Posterior cingulate gyrus (tissue), 11 donors: ENCODE measurements at places on chromosomes 13 and 19.
A peak's percentile ranks its signal among the peaks of the same experiment; 100 is the strongest.

DNA sequence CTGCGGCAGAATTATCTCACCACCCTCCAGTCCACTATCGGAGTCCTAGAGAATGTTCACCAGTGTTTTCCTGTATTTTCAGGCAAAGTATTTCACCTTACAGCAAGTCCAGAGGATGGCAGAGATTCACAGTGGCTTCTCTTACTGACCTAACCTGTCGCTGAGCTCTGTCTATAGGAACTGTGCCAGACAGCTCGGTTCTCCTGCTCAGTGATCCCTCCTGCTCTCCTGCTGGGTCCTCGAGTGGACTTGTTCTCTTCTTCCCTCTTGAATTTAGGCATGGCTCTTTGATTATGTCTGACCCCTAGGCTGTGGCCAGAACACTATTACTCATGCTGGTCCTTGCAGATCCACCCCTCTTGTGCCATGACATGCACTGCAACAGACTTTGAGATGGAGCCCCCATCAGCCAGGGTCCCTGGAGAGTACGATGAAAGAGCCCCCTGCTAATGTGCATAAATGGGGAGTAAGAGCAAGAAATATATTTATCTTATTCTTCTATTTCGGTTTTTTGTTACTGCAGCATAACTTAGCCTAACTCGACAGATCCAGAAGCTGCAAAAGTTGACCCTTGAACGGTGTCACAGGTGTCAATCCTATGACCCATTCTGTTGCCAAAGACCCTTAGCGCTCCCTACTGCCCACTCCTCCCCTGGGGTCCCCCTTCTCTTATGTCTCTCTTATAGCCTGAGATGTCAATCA is 439.4 kb downstream of the ZNF536 start:
- DNase-seq, result no peak

- DNase-seq, result peak; percentile 55
Observed at GRCh38 chr19:3365836-3366752, at the start of gene NFIC. TSS of gene NFIC (plus strand) at chr19:3366583. CDS start at chr19:3366637, 54 bp downstream.

- no peak for DNase-seq
Observed at GRCh38 chr13:36772853-36773252, 46.2 kb upstream of the RFXAP start.

- DNase-seq, result no peak
Observed at GRCh38 chr19:2254064-2254872, 1.9 kb downstream of the JSRP1 start.

- no peak for DNase-seq
Observed at GRCh38 chr13:59094181-59094580, 1069.5 kb downstream of the DIAPH3 start.

DNA sequence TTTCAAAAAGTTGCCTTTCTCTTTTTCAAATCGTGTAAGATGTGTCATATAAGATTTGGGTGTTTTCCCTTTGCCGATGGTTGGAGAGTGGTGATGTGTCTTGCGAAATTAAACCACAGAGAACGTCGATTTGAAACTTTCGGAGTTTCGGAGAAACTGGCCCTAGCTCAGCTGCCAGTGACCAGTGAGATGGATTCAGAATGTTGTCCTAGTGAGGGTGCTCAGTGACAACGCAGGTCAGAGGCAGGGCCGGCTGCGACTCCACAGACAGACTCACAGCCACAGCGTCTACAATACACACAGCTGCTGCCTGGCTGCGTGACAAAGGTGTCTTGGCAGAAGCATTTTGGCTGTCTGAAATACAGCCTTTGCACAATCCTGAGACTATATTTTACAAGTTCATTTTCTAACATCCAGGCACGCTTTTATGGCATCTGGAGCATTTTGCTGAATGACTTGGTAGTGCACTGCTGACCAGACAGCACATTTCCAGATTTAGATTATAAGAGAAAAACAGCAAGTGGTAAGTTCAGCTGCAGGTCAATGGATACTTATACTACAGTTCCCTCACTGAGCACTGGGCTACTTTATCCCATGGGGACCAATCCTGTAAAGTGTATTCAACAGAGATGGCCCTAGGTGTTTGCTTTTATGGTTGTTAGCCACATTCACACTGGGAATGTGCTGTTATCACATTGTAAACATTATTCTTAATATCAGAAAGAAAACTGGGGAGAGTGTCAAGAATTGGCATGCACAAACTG is 207.5 kb downstream of the KCNRG start:
- DNase-seq, result no peak

DNA sequence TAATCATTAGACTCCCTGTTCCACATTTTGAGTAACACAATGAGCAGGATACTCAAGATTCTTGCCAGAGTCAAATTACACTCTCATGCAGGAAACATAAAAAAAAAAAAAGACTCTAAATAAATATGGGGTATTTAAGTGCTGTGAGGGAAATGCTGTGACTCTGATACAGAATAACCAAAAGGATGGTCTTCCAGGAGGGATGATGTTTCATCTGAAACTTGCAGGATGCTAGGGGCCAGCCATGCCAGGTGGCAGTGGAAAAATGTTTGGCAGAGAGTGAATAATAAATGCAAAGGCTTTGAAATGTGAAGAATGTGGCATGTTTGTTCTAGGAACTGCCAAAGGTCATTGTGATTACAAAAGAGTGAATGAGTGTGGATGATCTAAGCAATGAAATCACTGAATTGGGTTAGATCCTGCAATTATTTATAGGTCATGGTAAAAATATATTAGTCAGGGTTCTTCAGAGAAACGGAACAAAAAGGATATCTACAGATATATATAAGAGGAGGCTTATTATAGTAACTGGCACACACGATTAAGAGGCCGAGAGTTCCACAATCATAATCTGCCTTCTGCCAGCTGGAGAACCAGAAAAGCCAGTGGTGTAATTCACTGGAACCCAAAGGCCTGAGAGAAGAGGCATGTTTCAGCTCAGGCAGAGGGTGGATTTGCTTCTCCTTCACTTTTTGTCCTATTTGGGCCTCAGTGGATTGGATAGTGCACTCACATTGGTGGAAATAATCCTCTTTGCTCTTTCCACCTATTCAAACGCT is 1832.8 kb upstream of the MIR17HG start:
- DNase-seq, result no peak

DNA sequence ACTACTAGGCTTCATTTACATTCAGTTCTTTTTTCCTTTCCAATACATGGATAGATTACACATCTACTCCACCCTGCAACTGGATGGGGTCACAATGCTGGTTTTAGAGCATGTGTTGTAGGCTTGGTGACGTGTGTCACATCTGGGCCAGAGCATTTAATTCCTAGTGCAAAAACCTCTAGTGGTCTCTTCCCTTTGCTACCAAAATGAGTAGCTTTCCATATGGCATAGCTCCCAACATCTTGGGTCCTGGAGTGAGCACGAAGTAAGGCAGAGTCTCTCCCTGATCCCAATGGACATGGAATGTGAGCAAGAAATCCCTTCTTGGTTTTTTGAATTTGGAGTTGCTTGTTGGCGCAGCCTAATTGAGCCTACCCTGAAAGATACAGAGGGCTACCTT is 51.7 kb downstream of the TNFSF11 start:
- no peak for DNase-seq

GRCh38 chr19:14370169-14370939 is 10.9 kb upstream of the ADGRE5 start:
- no peak for DNase-seq

- peak; percentile 44 for DNase-seq
Observed at GRCh38 chr19:49421039-49421877, 2.0 kb downstream of the PTH2 start.

DNA sequence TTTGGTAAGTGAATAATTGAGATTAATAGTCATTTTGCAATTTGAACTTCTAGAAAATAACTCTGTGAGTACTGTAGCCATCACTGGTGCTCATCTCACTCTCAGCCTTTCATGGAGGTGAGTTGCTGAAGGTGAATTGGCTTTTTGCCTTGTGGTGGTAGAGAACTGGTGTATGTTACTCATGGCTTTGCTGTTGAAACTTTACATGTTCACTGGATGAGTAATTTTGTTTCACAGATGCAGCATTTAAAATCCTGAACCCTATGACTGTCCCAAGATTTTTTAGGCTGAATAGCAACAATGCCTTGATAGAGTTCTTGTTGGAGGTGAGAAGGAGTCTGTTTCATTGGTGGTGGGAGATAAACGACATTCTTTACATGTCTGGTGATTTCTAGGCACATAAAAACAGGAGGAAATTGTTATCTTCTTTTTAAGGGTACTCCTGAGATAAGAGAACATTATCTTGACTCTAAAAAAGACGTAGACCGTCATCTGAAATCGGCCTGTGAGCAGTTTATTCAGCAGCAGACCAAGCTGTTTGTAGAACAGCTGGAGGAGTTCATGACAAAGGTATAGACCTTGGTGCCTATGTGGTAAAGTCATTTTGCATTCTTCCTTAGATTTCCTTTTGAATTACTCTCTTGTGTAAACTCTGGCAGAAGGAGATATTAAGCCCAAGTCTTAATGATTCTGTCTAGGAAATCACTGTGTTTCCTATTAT is 53.9 kb downstream of the COG3 start:
- DNase-seq, result no peak

DNA sequence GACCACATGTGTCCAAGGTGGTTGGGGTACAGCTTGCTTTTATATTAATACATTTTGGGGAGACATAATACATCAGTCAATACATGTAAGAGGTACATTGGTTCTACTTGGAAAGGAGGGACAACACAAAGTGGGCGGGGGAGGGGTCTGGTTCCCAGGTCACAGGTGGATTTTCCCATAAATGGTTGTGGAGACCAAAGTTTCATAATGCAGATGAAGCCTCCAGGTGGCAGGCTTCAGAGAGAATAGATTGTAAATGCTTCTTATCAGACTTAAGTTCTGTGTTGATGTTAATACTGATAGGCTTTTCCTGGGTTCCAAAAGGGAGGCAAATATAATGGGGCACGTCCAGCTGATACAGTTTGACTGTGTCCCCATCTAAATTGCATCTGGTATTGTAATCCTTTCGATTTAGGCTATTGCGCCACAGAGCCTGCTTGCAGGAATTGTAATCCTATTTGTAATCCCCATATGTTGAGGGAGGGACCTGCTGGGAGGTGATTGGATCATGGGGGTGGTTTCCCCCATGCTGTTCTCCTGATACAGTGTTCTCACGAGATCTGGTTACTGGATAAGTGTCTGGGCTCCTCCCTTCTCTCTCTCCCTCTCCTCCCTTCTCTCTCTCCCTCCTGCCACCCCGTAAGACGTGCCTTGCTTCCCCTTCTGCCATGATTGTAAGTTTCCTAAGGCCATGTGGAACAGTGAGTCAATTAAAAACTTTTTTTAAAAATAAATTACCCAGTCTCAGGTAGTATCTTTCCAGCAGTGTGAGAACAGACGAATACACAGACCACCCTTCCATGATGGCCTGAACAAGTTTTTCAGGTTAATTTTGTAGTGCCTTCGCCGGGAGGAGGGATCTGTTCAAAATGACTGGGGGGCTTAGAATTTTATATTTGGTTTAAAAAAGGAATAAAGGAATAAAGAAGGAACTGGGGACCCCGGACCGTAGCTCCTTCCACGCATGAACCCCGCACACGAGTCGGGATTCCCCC is 44.9 kb downstream of the ZNF823 start:
- no peak for DNase-seq

GRCh38 chr13:97242755-97243497 is 20.8 kb downstream of the MBNL2 start:
- peak; percentile 76 for DNase-seq

DNA sequence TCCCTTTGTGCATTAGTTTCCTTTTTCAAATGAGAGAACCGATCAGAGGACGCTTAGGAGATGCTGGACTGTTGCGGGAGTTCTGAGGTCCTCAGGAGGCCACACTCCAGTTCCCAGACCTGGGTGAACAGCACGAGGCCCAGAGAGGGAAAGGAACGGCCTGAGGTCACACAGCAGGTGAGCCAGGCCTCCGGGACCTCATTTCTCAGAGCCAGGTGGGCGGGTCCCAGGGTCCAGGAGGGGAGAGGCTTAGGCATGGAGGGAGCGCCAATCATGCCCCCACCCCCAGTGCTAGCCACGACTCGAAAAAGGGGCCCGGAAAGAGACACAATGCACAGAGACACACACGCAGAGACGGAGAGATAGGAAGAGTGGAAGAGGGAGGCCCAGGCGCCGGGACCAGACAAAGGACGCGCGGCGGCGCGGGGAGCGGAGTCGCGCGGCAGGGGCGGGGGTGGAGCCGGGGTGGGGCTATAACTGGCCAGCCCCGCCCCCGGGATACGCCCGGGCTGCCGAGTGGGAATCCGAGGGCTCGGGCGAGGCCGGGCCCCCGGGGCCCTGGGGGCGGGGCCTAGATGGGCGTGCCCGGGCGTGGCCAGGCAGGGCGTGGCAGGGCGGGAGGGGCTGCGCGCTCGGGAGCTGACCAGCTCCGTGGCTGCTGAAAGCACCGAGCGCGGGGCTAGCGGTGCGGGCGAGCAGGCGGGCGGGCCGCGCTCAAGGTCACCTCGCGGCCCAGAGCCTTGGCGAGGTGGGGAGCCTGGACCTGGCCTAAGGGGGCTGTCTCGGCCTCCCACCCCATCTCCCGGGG is 1.6 kb downstream of the ELAVL3 start:
- DNase-seq, result peak; percentile 68

DNA sequence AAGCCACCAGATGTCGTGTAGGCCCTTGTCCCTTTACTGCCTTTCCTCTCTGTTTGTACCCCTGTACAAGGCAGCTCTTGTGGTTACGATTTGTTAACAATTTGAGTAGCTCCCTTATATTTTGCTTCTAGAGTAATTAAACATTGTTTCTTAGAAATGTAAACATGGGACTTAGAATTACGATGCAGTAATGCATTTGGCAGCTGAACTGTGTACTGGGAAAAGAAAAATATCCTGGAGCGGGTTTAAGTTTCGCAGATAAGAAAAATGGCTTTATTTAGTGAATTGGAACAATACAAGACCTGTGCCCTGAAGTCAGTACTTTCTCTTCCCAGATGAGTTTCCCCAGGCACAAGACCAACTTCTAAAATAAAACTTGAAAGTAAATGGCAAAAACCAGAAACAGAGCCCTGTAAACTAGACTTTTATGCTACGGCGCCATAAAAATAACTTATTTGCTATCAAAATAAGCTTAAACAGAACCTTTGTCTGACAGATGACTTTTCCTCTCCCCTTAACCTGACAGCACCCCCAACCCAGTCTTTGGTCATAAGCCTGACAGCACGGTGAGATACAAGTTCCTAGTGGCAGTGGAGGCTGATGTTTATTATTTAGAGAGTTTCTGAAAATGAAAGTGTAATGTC is 63.0 kb downstream of the LRCH1 start:
- no peak for DNase-seq

DNA sequence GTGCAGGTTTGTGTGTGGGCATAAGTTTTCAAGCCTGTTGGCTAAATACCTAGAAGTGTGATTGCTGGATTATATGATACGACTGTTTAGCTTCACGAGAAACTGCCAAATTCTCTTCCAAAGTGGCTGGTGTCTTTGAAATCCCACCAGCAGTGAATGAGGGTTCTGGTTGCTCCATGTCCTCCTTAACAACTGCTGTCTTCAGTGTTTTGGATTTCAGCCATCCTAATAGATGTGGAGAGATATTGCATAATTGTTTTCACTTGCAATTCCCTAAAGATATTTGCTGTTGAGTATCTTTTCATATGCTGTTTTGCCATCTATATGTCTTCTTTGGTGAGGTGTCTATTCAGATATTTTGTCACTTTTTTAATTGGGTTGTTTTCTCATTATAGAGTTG is 390.5 kb downstream of the ZNF536 start:
- no peak for DNase-seq

GRCh38 chr19:29514525-29515232 is 11.1 kb upstream of the VSTM2B start:
- DNase-seq, result no peak
